Activated CD4-positive, alpha-beta T cell treated with anti-CD3 and anti-CD28 coated beads for 36 hours (primary cell): ENCODE measurements at places on chromosomes 2 and 18.

GRCh38 chr2:26246818-26247217 is 2.1 kb downstream of the HADHB start:
- DNase-seq: peak; percentile 62

DNA sequence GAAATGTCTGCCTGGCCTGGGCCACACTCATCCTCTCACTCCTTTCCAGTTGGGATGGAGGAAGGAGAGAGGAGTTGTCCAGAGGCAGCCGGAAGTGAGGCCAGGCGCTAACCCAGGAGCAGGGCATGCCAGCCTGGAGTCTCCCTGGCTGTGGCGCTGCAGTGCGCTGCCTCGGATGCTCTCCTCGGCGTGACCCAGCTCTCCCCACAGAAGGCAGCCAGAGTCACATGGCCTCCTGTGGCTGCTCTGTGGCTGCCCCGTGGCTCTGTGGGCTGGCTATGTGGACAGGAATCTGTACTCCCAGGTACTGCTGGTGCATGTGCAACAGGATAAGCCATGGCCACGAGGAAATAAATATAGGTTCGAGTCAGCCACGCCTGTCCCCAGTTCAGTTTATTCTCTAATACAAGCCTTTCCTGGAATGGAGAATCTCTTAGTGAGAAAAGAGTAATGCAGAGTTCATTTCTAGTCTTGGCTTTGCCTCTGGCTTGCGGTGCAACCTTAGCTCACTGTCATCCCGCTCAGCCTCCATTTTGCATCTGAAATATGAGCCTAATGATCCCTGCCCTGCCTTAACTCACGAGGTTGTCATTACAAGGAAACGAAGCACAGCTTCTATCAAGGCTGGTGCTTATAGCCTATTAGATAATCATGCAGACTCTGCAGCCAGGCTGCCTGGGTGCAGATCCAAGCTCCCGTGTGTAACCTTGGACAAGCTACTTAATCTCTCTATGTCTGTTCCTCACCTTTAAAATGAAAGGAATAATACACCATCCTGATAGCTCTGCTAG is 106.3 kb downstream of the ANTXR1 start:
- DNase-seq: no peak

- DNase-seq: no peak
These were observed 88.8 kb downstream of the GFPT1 start for GRCh38 chr2:69298261-69298660.

DNA sequence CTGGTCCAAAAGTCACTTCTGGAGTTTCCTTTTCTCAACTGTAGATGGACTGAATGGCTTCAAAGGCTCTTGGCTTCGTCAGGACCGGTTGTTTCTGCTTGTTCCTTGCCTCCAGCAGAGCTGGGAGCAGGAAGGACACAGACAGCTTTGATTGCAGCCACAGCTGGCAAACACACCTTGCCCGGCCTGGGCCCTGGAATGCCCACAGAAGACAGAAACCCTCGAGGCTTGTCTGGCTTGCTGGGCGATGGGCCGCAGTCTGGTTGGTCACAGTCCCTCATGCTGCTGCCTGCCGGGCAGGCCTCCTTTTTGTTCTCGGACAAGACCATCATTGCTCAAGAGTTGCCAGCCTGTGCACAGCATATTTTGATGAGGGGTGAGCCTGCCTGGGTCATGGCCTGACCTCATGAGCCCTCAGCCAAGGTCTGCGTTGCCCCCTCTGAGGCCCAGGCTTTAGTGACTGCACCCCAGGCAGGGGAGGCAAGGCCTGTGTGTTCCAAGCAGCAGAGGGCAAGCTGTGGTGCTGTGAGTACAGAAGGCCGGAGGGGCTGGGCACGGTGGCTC is 37.8 kb downstream of the ATP6V1C2 start:
- DNase-seq: no peak

- no peak for DNase-seq
These were observed 127.6 kb upstream of the NPAS2 start for GRCh38 chr2:100692381-100692780.

DNA sequence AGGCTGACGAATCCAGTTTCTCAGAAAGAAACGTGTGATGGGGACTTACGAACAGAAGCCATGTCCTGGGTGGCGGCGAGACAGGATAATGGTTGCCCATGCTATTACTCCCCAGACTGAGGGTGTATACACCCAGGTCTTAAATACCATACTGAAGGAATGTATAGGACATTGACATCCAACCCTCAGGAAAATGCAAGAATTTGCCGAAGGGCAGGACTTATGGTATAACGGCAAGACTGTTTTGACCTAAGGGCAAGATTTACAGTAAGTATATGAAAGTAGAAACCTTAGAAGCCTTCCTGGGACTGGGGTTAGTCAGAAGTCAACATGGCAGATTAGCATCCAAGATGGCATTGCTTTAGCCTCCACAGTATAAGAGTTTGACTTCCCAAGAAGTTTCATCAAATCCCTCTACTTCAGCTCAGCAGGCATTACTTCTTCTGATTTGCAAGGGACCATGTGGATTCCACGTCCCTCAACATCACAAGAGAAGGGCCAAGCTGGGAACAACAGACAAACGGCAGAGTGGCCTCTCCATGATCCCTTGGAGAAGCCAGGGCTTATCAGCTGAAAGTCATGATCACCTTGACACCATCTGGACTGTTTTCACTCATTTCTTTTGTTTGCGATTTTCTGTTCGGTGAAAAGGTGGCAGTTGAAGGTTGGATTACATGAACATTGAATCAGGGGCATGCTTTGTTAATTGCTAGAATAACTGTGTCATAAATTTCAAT is 21.1 kb downstream of the ST3GAL5 start:
- no peak for DNase-seq

GRCh38 chr2:39145906-39146421 is 25.1 kb upstream of the SOS1 start:
- DNase-seq: no peak

DNA sequence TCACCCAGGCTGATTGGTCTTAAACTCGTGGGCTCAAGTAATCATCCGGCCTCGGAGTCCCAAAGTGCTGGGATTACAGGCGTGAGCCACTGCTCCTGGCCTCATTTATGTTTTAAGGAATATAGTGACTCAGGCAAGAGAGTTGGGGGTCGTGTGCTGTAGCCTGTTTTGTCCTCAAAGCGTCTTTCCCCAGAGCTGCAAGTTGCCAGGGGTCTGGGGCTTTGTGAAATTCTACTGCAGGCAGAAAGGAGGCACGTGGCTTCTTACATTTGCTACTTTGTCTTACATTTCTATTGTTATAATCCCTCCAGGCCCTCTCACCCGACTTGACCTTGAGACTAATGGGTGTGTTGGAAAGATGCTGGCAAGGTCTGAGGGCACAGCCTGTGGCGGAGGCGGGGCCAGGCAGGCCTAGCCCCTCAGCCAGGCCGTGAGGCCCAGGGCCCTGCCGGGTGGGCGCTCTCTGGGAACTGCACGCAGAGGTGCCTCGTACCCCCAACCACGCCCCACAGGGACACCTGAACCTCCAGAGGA is 85.8 kb upstream of the NDUFV2 start:
- no peak for DNase-seq

DNA sequence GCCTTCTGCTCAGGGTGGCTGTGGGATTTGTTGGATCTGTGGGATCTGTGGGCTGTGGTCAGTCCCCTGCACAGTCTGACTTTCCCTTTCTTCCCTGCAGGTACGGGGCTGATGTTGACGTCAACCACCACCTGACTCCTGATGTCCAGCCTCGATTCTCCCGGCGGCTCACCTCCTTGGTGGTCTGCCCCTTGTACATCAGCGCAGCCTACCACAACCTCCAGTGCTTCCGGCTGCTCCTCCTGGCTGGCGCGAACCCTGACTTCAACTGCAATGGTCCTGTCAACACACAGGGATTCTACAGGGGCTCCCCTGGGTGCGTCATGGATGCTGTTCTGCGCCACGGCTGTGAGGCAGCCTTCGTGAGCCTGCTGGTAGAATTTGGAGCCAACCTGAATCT is 17.5 kb downstream of the ASB1 start:
- no peak for DNase-seq

GRCh38 chr2:182646763-182647498 is 69.1 kb upstream of the DNAJC10 start:
- no peak for DNase-seq

- DNase-seq: no peak
These were observed 109.0 kb upstream of the SLC35G4 start for GRCh38 chr18:11500153-11501122.

- no peak for DNase-seq
These were observed 440.0 kb downstream of the ZNF516 start for GRCh38 chr18:76055025-76055424.

DNA sequence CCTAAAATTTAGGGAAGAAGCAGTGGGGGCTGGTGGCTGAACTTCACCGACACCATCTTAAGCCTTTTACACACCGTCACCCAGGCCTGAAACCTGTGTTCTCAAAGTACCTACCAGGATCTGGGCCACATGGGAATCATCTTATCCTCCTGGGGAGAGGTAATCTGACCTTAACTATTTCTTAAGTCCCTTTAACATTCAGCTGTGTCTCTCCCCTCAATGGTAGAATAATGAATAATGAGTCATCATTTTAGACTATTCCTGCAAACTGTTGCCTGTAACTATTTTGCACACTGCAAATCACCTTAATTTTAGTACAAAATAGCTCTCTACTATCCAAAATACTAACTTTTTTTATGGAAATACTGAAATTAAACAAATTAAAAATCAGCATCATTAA is 149.4 kb upstream of the KLF7 start:
- DNase-seq: no peak

DNA sequence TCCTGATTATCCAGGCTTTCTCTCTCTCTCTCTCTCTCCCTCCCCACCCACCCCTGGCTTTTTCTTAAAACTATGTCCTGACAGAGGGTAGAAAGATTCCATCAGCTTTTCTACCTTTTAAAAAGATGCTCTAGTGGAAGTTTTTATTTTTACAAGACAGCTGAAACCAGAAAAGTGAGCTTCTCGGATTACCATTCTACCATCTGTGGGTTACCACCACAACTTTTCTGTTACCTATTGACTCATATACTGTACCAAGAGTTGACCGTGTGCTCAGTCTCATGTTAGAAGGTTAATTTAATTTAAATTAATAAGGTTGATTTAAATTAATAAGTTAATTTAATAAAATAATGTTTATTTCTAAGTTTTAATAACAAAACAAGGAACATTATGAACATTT is 137.6 kb downstream of the UPP2 start:
- no peak for DNase-seq

DNA sequence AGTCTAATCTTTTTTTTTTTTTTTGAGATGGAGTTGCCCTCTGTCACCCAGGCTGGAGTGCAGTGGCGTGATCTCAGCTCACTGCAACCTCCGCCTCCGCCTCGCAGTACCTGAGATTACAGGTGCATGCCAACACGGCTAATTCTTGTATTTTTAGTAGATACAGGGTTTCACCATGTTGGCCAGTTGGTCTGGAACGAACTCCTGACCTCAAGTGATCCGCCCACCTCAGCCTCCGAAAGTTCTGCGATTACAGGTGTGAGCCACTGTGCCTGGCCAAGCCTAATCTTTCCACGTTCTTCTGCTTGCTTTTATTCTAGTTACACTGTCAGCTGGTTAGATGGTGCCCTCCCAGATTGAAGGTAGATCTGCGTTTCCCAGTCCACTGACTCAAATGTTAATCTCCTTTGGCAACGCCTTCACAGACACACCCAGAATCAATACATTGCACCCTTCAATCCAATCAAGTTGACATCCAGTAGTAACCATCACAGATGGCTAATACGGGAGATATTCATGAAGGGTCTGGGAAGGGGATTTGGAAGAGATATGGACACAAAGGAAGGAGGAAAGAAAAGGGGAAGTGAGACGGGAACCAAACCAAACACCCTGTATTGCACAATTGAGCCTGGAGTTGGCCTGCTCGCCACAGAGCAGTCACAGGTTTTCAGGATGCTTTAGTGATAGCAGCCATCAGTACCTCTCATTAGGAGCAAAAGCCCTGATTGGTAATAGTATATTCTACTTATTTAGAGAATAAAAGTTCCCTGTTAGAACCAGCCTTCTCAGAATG is 229.8 kb downstream of the PIK3C3 start:
- DNase-seq: no peak

DNA sequence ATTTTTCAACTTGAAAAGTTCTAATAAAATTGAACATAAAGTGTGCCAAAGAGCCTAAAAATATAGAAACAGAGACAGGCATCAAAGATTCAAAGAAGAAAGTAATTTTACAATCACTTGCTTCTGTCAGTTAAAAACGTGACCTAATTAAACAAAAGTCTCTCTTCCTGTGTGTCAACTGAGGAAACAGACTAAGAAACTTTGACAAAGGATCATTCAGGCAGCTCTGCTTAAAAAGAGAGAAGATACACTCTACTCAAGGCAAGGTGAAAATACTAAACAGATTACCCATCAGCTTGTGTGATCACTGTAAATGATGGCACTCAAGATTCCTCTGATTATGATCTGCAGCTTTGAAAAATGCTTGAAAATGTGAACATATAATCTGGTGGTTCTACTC is 47.8 kb downstream of the DYM start:
- DNase-seq: no peak

GRCh38 chr2:43038696-43039094 is 187.7 kb downstream of the ZFP36L2 start:
- DNase-seq: no peak

DNA sequence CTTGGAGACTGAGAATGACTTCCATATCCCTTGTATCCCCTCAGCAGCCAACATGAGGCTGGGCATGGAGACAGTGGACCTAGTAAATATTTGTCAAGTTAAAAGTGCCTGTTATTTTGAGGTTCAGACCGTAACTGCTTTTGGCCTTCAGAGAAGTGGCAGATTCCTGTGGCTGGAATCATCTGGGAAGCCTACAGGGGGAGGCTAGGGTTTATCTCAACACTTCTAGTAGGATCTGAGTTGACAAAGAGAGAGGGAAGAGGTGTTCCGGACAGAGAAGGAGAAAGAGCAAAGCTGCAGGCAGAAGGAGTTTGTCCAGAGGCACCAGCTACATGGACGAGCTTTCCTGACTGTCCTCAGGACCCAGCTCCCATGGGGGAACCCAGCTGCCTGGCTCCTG is 27.0 kb downstream of the SLC14A2 start:
- DNase-seq: no peak

- no peak for DNase-seq
These were observed at the start of gene SLC11A1 for GRCh38 chr2:218381916-218382366. Gene SLC11A1, plus strand, starts transcription at chr2:218382273. Its CDS starts 96 bp downstream, at chr2:218382369.

GRCh38 chr2:142870526-142870925 is 6.9 kb upstream of the KYNU start:
- DNase-seq: no peak

DNA sequence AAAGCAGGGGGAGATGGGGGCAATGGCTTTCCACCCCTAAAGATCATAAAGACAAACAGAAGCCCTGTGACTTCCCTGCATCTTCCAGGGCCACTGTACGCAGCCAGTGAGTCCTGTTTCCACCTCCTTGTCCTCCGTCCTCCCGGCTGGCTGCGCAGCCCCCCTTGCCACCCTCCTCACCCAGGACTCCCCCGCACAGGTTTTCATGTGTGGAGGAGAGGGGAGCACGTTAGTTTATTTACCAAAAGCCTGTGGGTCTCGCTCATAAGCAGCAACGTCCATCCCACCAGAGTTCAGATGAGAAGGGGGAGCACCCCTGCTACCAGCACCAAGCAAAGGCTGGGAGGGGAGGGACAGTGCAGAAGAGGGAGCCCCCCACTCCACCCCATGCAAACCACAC is 11.7 kb downstream of the CYP26B1 start:
- DNase-seq: no peak
